ENCODE measurements at places on chromosomes 12 and 14. TPM values are rescaled to one million over a fixed set of nuclear protein-coding genes. Genes with fewer than 3 reads are reported as not detected.

GRCh38 chr12:63302941-63303536, 152.0 kb upstream of the AVPR1A start:
- no peak for DNase-seq

GRCh38 chr14:53368066-53368465, 214.9 kb upstream of the DDHD1 start:
- DNase-seq, result no peak

- DNase-seq, result no peak
Observed at GRCh38 chr14:92946847-92947545, 24.0 kb downstream of the CHGA start.

The SLC4A8 gene
- polyA plus RNA-seq, result 4.1 TPM

- DNase-seq, result no peak
Observed at GRCh38 chr12:41881891-41882805, 262.5 kb downstream of the GXYLT1 start.

- DNase-seq, result no peak
Observed at GRCh38 chr12:113400362-113400761, 3.3 kb downstream of the SDS start.

The OR5AU1 gene
- 0.03 TPM for polyA plus RNA-seq

The RIPK3 gene
- 4.5 TPM for polyA plus RNA-seq

The LRRC43 gene
- 3.6 TPM for polyA plus RNA-seq

The INHBC gene
- polyA plus RNA-seq, result 0.32 TPM

The LMO3 gene
- 2.0 TPM for polyA plus RNA-seq

The AKAP5 gene
- 8.1 TPM for polyA plus RNA-seq

The CACNA2D4 gene
- polyA plus RNA-seq, result 2.3 TPM

The ABCC9 gene
- 28.2 TPM for polyA plus RNA-seq

- peak; percentile 55 for DNase-seq
Observed at GRCh38 chr12:95218150-95219133, 835 bp downstream of the VEZT start.

The CLEC4C gene
- 0.15 TPM for polyA plus RNA-seq

- DNase-seq, result no peak
Observed at GRCh38 chr12:16586350-16587109, 19.4 kb downstream of the LMO3 start.

The MYF6 gene
- 0.20 TPM for polyA plus RNA-seq

DNA sequence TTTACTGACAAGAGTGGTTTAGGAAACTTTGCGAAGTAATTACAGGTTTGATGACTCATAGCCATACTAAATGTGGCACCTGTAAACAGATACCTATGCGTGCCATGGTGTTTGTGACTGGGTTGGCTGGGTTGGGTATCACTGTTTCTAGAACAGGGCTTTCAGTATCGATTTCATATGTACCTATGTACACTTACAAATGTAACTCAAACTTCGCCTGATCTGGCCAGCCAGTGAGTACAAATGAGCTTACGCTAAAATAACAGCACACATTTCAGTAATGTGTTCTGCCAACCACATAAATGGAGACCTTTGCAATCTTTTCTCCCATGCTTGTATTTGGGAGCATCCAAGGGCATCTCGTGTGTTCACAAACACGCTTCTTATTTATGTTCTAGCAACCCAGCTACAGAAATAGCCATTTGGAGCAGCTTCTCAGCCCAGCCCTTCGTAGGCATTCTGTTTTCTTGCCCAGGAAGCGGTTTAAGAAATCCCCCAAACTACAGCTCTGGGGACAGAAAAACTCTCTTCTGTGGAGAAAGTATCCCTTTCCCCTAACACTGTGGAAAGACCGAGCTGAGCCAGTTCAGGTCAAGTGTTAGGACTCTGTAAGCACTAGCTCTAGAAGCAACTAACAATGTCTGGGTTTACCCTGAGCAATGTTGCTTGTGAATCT, 42.3 kb upstream of the MDM1 start:
- no peak for DNase-seq

DNA sequence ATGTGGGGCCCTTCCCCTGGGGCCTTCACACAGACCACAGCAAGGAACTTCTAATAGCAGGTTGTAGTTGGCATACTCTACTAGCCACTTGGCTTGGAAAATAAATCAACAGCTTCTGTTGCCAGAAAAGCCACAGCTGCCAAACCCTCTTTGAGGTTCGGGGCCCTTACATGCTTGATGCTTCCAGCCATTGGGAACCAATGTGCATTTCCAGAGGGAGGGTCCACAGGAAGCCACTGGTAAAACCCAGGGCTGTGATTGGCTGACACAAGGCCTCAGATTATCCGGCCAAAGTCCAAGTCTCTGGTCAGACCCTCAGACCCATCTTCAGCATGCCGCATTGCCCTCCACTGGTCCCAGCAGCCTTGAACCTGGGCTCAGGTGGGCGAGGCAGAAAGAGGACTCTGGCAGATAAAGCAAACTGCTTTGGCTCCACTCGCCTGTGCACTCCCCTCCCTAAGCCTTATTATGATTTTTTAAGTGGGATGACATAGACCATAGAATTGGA, 214.4 kb downstream of the BCL11B start:
- no peak for DNase-seq

GRCh38 chr14:50783563-50783962, 47.4 kb downstream of the NIN start:
- DNase-seq, result no peak

The CCDC184 gene
- polyA plus RNA-seq, result 0.60 TPM

DNA sequence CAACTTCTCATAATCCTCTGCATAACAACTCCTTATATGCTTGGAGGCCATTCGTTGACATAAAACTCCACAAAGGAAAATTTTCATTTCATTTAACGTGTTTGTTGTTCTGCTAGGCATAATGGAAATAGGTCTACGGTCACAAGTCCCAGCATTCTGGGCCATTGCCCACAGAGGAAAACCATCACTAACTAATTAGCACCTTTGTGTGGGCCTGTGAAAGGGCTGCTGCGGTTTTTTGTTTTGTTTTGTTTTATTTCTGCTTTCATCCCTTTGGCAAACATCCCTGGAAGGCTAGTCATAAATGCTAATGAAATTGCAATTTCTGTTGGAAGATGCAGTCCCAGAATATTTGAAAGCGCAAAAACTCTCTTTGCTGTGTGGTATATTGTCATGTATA, 180.3 kb downstream of the RMST start:
- no peak for DNase-seq

DNA sequence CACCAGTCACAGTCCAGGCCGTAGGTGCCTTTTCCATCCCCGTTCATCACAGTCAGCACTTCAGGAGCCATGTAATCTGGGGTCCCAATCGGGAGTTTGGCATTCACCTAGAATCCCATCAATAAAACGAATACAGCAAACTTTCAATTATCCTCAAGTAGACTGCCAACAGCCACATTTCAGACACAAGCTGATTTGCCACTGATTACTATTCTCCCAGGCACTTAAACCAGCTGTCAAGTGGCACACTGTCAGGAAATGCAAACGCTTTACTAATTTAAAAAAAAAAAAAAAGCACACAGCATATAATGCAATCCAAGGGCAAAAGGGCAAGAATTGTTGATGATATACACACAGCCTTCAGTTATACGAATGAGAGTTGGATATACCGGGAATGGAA, 51.9 kb downstream of the CIT start:
- DNase-seq, result no peak

- no peak for DNase-seq
Observed at GRCh38 chr12:27220055-27220987, 23.8 kb upstream of the STK38L start.

DNA sequence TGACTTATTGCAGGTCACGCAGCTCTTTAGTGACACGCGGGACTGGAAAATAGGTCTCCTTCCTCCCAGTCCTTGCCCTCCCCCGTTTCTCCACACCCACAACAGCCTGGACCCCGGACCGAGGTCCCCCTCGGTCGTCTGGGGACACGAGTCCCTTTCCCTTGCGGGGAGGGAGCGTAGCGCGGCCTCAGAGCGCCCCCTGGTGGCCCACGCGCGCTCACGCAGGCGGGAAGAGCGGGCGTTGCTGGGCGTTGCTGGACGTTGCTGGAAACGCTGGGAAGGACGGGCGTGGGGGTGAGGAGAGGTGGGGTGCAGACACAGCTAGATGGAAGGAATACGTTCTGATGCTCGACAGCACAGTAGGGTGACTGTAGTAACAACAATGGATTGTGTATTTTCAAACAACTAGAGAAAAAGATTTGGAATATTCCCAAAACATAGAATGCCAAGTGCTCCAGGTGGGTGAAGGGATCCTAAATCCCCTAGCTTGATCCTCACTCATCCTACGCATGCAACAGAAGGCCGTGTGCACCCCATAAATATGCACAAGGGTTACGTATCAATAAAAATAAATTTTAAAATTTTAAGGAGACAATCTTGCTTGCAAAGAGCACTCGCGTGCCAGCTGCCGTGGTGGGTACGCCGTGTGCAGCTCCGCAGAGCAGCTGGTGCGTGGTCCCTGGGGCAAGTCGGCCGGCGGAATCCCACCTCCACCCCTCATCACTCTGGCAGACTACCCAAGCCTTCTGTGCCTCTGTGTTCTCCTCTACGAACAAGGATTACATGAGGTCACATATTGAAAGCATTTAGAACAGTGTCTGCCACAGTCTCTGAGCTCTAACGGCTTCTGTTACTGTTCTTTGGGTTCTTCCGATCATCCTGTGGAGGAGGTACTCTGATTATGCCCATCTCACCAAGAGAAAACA, 87.4 kb downstream of the B4GALNT3 start:
- no peak for DNase-seq

DNA sequence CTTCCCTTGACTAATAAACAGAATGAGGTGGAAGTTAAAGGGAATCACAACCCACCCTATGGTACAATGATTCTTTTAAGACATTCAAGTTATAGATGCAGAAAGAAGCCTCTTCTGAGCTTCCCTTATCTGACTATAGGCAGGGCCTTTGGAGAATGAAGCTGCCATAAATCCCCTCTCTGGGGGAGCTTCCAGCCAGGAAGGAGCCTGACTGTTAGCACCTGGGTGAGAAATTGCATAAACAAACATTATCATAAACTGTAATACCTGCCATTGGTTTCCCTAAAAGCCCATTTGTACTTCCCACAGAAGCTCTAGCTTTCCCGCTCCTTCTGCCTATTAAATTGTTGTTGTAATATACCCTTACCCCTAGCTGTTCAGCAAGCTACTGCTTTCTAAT, 81.3 kb upstream of the RESF1 start:
- no peak for DNase-seq

DNA sequence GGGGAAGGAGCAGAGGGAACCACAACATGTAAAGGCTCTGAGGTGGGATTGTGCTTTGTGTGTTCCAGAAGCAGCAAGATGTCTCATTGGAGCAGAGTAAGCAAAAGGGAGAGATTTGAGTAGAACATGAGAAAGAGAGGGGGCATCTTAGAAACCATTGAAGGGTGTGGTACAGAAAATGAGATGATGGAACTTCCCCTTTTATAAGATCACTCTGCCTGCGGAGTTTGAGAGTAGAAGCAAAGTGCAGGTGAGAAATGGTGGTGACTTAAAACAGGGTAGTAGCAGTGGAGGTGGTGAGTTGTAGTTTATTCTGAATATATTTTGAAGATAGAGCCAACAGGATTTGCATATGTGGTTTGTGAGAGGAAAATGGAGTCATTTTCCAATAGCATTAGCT, 56.0 kb downstream of the FBXO34 start:
- no peak for DNase-seq

The ACSM4 gene
- polyA plus RNA-seq, result not detected

DNA sequence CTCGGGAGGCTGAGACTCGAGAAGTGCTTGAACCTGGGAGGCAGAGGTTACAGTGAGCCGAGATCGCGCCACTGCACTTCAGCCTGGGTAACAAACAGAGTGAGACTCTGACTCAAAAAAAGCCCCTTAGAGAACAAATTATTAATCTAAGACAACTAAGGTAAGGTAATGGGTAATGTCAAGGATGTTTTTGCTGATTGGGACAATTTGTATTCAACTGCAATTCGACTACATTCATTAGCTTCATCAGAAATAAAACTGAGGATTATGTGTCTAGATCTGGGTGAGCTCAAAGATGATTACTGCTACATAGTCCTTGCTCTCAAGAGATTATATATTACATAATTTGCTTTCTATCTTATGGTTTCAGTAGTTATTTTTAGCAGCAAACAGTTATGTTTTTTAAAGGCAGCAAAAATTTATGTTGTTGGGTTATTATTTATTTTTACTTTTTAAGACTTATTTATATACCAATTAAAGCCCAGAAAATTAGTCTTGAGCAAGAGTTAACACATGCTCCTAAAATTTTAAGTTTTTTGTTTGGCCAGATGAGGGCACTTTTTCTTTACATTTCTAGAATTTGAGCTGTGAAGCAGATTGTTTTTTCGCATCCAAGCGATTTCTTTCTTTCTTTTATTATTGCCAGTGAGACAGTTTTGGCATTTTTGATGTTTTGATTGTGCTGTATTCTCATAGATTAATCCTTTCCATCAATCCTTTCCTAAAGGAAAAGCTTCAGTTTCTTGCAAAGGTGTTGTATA, 52.3 kb downstream of the PLEKHA5 start:
- no peak for DNase-seq

The FANCM gene
- 10.2 TPM for polyA plus RNA-seq

GRCh38 chr12:102406033-102406584, 74.3 kb downstream of the IGF1 start:
- peak; percentile 54 for DNase-seq
